ENCODE measurements at places on chromosomes 6 and 20.

DNA sequence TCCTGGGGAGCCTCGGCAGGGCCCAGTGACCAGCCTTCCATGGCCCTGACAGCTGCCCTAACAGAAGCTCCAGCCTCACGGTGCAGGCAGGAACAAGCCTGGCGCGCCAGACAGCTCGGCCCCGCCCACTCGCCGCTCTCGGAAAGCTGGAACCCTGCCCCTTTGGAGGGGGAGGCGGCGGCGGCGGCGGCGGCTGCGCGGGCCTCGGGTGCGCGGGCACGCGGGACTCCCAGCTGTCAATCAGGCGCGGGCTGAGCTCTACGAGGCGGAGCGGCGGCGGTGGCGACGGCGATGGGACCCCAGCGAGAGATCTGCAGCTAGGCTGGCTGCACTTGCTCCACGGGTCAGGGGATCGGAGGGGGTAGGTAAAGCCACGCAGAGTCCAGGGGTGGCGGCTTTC, at the start of gene NRSN1:
TSS of gene NRSN1 (plus strand) at position 236 of the 400 bp plus-strand sequence. CDS start 8,113 bp downstream, outside the sequence.
- DNase-seq = peak; percentile 52

DNA sequence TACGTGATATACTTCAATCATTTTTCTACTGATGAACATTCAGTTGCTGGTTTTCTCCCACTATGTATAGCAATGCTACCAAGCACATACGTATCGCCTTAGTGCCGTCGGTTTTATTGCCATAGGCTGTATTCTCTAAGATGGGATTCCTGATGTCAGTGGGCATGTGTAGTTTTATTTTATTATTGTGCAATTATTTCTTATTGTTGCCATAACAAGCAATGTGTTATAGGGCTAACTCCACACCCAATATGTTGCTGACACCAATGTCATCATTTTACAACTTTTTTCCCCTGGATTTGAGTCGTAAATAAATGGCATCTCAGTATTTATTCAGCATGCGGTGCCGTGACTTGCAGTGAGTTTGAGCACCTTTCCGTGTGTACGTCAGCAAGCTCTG, 10.8 kb upstream of the DACT2 start:
- DNase-seq = no peak

DNA sequence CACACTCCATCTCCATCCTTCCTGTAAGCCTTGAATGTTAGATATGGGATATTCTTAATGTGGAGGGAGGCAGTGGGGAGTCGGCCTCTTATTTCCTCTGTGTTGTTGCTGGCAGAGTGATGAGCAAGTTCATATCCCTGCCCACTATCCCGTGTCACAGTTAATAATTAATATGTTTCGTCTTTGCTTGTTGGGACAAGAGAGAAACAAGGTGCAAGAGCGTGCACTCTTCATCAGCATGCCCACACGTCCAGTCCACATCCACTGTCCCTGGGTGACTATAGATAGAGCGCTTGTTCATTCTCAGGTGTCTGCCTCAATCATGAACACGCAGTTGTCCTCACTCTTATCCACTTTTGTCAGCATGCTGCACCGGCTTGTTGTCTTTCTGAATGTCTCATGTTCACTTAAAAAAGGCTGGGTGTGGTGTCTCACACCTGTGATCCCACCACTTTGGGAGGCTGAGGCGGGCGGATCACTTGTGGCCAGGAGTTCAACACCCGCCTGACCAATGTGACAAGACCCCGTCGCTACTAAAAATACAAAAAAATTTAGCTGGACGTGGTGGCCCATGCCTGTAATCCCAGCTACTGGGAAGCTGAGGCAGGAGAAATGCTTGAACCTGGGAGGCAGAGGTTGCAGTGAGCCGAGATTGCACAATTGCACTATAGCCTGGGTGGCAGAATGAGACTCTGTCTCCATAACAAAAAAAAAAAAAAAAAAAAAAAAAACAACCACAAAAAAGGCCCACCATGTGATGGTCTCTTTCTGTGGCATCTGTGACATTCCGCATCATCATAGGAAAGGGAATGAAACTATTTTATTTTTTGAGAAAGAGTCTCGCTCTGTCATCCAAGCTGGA, 34.2 kb downstream of the PPP1R3G start:
- DNase-seq = no peak

DNA sequence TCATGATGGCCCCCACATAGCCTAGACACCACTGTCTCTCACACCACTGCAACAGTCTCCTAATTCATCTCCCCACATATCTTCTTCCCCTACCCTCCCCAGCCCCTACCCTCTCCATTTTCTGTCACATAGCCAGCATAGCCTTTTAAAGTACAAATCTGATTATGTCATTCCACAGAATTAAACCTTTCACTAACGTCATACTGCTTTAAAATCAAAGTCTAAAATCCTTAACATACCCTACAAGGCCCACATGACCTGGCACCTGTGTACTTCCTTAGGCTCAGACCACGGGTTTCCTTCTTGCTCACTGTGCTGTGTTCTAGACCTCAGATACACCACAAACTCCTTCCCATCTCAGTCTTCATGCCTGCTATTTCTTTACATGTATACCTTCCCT, 5.9 kb downstream of the OSTM1 start:
- no peak for DNase-seq

DNA sequence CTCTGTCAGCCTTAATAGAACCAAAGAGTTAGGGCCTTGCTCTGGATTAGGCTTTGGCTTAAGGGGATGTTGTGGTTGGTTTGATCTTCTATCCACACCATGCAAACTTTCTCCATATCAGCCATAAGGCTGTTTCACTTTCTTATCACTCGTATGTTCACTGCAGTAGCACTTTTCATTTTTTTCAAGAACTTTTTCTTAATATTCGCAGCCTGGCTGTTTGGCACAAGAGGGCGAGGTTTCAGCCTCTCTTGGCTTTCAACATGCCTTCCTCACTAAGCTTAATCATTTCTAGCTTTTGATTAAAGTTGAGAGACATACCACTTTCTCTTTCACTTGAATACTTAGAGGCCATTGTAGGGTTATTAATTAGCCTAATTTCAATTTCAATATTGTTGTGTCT, 193.1 kb downstream of the NRN1 start:
- no peak for DNase-seq

GRCh38 chr6:147053311-147053921, 150.8 kb upstream of the STXBP5 start:
- DNase-seq = no peak

- no peak for DNase-seq
These were observed 41.2 kb upstream of the NHSL1 start for GRCh38 chr6:138540468-138540867.

DNA sequence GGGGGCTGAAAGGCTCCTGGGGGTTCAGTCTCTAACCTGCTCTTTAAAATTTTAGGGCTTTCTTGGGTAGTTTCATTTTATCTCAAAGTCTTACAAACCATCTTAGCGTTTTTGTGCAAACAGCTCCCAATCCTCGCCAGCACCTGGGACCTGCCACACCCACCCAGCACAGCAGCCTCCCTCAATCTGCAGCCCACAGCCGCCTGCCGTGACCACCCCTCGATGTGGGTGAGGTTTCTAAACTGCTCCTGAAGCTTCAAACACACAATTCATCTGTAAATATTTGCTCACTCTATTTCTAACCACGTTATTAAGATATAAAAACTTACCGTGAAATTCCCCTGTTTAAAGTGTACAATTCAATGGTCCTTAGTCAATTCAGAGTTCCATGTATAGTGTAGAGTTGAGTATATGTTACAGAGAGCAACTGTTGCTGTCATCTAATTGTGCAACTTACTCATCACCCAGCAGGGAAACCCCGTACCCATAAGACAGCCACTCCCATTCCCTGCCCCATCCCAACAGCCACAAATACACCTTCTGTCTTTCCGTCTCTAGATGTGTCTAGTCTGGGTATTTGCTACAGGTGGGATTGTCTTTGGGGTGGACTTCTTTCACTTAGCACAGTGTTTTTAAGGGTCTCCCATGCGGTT, 381.0 kb downstream of the TAF4 start:
- DNase-seq = no peak

DNA sequence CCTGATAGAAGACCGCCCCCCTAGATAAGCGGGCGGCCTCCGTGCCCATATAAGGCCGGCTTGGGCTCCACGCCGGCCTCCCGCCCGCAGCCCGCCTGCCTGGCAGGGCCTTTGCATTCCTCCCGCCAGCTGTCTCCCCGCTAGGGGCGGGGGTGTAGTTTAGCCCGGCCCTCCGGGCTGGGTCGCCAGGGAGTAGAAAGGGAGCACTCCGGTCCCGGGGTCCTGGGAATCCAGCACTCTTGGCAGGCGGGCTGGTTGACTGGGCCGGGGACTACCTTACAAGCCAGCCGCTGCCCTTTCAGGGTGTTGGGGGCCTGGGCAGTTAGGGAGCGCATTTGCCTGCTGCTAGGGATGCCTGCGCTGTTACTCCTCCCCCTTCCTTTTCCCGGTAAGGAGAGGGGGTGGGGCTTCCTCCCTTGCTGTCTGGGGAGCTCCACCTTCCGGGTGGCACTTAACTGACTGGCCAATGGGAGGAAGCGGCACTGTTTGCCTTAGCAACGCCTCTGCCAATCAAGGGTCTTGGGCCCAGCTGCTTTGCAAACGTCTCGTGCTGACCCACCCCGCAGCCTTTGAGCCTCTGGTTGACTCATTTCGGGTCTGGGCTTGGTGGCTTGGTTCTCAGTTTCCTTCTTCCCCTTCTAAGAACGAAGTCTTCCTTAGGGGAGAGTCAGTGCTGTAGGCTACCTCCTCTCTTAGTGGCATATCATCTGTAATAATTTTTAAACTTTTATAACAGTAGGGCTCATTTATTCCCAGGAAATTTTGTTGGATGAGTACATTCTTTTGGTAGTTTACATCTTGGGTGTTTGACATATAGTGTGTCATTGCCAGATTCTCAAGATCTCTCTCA, 3.4 kb downstream of the SRF start:
- DNase-seq = peak; percentile 98

DNA sequence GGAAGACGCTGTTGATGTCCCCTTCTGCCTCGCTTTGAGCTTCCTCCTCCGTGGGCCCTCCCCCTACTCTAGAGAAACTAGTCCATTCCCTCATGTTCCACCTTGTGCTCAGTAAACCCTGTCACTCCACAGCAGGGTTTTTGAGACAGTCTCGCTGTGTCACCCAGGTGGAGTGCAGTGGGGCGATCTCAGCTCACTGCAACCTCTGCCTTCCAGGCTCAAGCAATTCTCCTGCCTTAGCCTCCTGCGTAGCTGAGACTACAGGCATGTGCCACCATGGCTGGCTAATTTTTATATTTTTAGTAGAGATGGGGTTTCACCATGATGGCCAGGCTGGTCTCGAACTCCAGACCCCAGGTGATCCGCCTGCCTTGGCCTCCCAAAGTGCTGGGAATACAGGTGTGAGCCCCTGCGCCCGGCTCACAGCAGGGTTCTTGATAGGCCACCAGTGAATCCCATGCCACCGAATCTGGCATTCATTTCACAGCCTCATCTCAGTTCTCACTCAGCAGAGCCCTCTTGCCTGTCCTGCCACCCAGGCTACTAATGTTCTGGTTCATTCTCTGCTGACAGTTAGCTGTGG, 36.0 kb downstream of the PANK2 start:
- DNase-seq = no peak

DNA sequence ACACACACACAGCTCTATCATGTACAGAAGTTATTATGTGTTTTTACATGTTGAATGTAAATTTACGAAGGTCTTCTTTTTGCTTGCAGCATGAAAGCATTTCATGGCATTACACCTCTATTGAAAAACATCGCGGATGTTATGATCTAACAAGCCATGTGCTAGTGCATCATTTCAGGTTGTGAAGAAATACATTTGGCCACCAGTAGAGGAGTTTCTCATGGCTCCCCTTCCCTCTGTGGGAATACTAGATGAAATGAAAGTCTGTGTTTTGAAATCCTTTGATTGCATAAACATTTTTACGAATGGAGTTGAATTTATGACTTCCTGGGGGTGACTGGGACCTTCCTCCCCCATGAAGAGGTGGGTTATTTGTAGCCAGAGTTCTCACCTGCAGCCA, 17.7 kb downstream of the MAS1 start:
- no peak for DNase-seq

DNA sequence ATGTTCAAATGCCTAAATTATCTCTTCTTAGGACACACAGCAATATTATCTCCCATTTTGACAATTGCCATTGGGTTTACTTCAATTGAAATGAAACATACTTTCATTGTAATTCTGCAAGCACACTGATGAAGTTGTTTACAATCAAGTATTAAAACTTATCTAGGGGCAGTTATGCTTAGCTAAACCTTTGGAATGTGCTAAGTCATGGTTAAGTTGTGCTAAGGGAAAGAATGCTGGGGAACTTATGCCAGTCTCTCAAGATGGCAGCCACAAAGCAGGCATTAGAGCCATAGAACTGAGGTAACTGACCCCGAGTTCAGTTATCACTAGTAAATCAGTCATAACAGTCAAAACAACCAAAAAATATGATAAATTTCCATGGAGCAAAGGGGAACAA, 59.1 kb upstream of the NT5E start:
- no peak for DNase-seq

DNA sequence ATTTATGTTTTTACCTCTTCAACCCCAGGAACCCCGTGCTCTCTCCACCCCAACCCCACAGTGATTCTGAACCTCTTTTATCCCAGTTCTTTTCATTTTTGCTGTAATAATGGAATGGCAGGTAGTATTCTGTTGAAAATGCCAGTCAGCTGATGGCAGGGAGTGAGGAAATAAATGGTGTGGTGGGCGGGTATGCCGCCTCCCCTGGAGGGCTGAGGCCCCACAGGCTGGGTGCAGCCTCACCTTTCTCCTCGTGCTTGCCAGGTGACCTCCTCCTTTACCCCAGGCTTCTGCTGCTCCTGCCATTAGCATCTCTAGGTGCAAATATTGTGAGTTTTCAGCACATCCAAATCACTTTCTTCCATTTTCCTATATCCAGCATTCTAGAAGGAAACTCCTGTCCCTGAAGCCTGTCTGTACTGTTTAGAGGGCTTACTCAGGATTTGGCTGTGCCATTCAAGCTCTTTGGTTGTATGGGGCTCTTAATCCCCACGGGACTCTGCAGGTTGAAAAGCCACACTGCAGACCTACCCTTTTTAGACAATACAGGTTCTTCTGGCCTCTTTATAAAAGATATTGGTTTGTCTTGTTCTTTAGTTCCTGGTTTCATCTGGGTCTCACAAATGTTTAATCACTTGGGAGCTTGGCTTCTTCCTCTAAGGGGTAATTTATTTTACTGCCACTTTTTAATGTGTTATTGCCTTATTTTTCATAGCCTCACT, 201.8 kb downstream of the JARID2 start:
- DNase-seq = no peak

- no peak for DNase-seq
These were observed 27.4 kb downstream of the SOBP start for GRCh38 chr6:107517274-107517673.

GRCh38 chr20:54517241-54517975, 42.0 kb downstream of the DOK5 start:
- DNase-seq = no peak

- peak; percentile 70 for DNase-seq
These were observed 19.0 kb downstream of the PXDC1 start for GRCh38 chr6:3732345-3733141.

DNA sequence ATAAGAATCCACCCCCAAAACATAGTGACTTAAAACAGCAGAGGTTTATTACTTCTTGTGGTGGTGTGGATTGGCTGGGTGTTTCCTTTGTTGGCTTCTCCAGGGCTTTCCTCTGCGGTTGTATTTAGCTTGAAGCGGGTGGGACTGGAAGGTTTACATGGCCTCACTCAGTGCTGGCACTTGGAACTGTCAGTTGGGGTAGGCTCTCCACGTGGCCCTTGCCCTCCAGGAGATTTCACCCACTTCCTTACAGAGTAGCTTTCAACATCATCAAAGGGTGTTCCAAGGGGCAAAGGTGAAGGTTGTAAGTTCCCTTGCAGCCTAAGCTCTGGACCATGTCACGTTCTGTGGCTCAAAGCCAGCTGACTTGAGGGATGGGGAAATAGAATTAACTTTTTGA, 32.5 kb upstream of the NKX2-2 start:
- no peak for DNase-seq

All from putamen (tissue), 1 donor.